DMS79 (cell line): ENCODE measurements at places on chromosomes 2 and 18.

DNA sequence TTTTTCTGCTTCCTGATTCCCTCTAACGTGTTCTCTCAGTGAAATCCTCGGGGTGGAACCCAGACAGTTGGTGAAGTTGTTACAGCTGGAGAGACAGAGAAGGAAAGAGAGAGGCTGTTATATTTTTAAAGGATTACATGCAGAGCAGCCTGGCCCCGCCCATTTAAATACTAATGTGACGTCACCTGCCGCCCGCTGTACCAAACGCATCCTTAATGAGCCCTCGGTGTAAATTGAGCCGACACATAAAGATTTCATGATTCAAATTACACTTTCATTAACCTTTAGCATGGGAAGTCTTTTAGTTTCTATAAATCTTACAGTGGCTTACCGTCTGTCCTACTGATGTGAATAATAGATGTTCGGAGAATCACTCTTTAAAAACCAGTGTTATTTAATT lies 164.0 kb upstream of the SIX3 start:
- DNase-seq: peak; percentile 79

GRCh38 chr2:105454801-105455485 lies 56.1 kb upstream of the FHL2 start:
- DNase-seq: no peak

DNA sequence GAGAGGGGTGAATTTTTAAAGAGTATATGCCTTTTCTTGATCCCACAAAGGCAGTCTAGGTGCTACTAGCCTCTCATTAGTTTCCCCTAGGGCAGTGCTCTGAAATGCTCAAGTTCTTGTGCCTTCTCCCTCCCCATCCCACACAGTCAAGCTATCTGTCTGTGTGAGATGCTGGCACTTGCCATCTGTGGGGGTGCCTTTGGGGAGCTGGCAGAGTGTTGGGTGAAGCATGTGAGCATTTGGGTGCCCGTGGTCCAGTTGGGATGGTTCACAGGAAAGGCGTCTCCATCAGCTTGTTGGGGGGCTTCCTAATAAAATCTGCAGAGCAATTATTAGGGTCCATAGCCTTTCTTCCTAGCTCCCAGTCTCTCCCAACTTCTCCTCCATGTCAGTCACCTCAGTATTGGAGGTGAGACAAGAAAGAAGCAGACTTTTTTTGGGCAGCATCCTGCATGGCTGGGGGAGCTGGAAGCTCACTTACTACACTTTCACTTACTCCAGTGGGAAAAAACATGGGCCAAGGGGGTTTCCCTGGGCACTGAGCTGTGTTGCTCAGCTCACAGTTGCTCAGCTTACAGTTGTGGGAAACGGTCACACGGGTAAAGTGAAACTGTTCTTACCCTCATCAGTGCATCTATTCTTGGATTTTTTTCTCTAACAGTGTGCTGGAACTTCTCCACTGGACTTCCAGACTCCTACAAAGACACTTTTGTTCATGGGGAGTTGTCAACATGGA lies 29.3 kb downstream of the COLEC11 start:
- DNase-seq: no peak

DNA sequence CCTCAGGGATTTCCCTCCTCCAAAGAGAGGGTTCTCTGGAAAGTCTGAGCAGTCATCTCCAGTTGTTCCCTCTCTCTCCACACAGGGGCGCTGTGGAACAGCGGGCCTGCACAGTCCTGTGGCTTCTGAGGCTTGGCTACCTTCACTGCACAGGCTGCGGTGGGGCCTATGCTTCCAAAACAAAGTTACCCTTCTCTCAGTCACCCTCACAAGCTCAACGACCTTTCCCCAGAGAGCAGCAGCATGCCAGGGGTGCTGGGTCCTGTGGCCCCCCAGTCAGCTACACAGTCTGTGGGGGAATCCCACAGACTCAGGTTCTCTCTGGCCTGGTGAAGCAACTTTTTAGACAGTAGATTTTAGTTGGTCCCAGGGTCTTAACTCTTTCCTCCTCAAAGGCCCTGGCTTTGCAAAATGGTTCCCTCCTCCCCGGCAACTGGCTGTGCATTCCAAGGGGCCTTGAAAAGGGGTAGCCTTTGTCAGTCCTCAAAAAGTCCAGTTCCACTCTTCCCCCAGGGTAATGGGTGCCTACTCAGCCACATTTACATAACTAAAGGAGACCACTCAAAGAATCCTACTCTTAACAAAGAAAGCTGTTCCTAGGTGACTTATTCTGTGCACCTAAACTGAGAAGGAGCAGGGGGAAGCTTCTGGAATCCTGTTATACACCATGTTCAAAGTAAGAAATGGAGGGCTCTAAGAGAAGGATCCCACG lies 14.9 kb downstream of the B3GNT7 start:
- DNase-seq: no peak

DNA sequence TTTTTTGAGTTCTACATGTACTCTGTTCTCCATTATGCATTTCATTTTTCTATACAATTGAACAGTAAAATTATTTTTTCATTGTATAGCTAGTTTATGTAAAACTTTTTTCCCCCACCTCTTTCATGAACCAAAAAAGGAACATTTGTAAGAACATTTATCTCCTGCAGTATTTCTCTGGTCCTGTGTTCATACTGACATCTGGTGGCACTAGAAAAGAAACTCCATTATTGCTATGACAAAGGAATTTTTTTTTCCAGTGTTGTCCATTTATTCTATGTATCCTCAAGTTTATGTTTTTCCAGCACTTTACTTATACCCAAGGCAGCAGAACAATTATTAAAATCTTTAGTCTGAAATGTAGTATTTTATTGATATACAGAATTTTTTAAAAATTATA lies 27.4 kb upstream of the CHAC2 start:
- DNase-seq: no peak

- DNase-seq: no peak
Measured at GRCh38 chr2:56123538-56123937, 60.3 kb upstream of the CCDC85A start.

GRCh38 chr2:70990216-70990615 lies 4.5 kb downstream of the TEX261 start:
- DNase-seq: no peak

GRCh38 chr2:71620851-71621251 lies 167.5 kb downstream of the DYSF start:
- no peak for DNase-seq

- no peak for DNase-seq
Measured at GRCh38 chr18:78496079-78496478, 483.5 kb upstream of the SALL3 start.

GRCh38 chr2:205934443-205934842 lies 151.5 kb downstream of the INO80D start:
- DNase-seq: no peak

- no peak for DNase-seq
Measured at GRCh38 chr2:86232910-86233309, 33.7 kb downstream of the MRPL35 start.

DNA sequence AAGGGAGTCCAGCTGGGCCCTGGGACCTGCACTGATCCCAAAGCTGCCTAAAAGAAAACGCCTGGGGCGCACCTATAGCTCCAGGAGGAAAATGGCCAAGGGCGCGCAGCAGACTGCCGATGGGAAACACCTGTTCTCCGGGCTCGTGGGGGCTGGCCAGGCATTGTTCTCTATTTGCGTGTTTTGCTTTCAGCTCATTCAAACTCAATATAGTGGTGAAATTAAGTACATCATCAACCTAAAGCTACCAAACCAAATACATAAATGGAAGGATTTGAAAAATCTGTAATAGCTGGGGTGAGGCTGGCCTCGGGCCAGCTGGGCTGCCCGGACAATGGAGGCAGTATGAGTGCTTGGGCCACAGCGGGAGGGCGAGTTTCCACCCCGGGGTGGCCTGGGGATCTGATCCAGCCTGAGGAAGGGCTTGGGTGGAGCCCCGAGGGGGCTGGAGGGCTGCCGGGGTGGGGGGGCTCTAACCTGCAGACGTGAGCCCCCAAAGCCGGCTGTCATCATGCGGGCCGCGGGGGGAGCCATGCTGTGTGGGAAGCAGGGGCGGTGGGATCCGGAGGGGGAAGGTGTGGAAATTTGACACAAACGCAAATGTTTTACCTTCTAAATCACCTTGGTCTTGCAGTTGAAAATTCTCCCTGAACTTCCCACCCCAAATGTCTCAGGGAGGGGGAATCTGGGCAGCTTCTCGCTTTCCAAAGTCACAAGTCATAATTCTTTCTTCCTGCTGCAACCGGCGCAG lies 77.6 kb downstream of the ASB1 start:
- DNase-seq: no peak

DNA sequence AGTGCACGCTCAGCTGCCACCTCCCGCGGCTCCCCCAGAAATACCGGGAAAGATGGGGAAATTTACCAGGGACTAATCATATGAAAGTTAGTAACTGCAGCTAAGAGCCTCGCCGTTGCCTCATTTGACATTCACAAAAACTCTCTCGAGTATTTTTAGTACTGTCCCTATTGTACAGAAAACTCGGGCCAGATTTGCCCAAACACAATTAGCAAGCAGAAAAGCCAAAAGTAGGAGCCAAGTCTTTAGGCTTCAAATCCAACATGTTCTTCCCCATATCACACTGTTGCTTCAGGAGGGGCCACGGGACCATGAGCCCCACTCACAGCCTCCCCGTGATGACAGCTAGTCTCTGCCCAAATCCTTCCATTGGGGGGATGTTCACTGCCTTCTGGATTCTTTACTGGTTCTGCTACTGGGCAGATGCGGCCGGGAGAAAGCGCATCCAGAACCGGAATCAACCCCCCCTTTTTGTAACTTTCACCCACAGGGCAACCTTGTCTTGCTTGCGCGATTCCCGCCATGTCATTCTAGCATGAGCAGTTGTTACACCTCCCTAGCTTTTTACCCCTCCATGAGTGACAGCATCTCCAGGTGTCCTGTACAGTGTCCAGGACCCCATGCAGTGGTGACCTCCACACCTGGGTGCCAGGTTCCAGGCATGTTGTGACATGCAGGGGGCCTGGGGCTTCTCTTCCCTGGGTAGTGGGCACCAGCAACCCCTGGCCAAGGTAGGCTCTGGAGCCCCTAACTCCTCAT lies 35.2 kb downstream of the CENPO start:
- DNase-seq: no peak

GRCh38 chr18:50614838-50615237 lies 55.0 kb downstream of the MAPK4 start:
- DNase-seq: no peak

- peak; percentile 78 for DNase-seq
Measured at GRCh38 chr2:45287045-45287444, 277.8 kb upstream of the SIX2 start.

DNA sequence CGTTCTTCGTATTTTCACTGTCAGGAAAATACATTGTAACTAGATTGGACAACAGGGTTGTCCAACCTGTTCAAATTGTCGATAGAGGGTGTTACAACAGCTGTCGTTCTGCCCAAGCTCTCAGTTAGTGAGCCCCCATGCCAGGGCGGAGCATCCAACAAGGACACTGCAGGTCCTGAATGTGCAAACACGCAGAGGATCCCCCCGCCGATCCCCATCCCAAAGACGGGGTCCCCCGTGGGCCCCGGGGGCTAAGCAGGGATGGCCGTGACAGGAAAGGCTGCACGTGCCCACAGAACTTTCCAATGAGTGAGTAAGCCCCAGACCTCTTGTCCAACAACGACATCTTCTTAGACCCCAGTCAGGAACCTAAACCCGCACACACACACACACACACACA lies 140.8 kb downstream of the PXDN start:
- no peak for DNase-seq

DNA sequence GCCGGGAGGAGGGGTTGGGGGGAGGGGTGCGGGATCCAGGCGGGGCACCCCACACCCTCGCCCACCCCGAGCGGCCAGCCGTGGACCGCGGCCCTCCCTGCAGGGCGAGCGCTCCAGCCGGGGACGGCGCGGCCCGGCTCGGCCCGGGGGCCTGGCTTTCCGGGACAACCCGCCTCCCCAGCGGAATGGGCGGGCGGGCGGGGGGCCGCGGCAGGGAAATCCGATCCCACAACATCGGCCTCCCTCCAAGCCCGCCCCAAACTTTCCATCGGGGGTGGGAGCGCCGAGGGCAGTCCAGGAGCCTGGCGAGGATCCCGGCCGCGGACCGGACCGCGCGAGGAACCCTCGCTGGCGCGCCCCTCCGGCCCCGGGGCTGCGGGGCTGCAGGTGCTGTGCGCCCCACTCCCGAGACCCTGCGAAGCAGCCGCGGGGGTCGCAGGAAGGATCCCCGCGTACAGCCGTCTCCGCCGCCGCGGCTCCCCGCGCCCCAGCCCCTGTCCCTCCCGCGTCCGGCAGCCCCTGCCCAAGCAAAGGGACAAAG lies 529 bp downstream of the SEMA4C start:
- no peak for DNase-seq

GRCh38 chr2:29035016-29035745 lies 39.1 kb downstream of the PCARE start:
- no peak for DNase-seq

DNA sequence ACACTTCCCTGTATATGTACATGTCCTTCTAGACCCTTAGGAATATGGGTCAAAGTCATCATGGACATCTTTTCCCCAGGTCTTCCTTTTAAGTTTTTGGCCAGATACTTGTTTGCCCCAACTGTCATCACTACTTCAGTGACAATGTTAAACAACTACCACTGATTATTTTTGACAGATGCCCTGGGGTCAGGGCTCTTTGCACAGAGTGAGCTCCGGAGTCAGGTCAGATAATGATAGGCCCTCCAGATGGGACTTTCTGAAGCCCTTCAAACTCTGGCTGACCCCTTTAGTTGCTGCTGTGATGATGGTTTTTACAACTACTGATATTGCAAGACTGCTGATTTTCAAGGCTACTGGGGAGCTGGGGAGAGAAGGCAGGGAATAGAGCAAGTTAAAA lies 449.4 kb upstream of the HS6ST1 start:
- DNase-seq: no peak

GRCh38 chr2:53445383-53446070 lies 322.1 kb upstream of the CHAC2 start:
- no peak for DNase-seq

DNA sequence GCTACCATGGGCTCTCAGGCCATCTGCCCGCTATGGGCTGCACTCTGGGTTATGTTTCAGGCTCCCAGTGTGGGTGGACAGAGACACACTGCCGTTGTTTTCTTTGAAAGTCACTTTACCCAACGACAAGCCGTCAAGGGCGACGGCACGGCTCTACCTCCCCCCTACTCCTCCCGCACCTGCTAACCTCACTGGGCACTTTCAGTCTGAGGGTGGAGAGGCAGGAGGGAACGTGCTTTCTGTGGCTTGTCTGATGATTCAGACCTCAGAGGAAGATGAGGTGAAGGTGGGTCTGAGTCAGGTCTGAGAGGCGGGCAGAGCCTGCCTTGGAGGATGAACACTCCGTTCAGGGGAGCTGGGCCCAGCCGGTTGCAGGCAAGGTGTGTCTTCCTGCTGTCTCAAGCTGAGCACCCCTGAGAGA lies 147.6 kb upstream of the HDAC4 start:
- no peak for DNase-seq

GRCh38 chr18:75247611-75248421 lies 37.2 kb downstream of the TSHZ1 start:
- peak; percentile 15 for DNase-seq

- no peak for DNase-seq
Measured at GRCh38 chr2:46297546-46298271, 502 bp downstream of the EPAS1 start.
